ENCODE measurements at places on chromosomes 5 and 9.

DNA sequence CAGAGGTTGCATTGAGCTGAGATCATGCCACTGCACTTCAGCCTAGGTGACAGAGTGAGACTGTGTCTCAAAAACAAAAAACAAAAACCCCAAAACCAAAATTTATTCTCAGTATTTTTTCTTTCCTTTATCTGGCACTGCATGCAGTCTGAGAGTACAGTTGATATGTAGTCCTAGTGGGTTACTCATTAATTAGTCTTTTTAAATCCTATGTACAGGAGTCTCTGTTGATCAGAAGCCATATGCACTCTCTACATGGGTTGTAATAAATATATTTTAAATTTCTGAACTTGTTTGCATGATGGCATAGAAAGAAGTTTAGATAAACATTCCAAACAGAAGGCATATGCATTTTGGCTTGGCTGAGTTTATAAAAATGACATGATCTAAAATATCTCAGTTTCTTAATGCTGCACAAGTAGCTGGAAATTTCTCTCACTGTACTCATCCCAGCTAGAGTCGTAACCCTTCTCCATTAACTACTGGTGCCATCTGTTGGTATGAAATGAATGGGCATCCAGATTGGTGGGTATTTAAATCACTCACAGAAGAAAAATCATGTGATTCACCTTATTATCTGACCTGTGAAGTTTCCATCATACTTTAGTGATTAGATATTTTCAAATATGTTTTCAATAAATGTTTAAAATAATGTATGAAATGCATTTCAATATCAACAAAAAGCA is 284.8 kb downstream of the CTNND2 start:
- DNase-seq: no peak

DNA sequence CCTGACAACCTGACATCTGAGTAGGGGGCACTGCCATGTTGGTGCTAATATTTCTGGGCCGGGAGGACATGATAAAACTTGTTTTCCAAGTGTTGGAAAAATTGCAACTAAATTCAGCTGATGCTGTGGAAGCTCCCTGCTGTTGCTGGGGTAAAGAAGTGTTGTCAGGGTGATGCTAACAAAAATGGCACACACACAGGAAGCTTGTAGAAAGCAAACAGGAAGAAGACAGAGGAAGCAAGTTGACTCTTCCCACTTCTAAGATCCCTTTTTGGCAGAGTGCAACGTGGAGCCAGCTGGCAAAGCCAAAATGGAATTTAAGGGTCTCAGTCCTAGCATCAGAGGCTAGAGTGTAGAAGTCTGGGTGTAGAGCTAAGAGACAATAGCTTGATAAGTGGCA is 11.3 kb upstream of the RIOK2 start:
- no peak for DNase-seq

DNA sequence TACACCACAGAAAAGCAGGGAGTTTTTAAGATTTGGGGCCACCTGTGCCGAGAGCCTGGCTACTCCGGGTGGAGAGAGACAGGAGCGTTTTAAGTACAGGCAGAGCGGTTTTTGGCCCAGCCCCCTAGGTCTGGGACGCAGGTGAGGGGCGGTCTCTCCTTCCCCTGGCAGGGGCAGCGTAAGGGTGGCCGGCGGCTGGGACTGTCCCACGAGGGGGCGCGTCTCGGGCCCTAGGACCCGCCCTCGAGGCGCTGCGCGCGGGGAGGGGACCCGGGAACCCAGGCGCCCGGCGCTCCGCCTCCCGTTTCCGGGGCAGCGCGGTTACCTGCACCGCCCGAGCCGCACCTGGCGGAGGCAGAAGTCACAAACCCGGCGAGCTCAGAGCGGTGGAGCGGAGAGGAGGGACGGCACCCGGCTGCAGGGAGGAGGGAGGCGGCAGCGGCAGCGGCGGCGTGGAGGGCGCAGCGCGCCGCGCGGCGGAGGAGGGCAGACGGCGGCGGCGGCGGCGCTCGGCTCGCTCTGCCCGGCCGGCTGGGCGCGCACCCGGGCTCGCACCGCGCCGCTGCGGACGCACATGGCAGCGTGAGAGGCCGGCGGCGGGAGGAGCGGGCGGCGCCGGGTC is at the start of gene WWC1:
Gene WWC1 (plus strand): TSS at position 304 of the 622 bp plus-strand sequence. CDS start 508 bp downstream, outside the sequence.
- DNase-seq: peak; percentile 52

GRCh38 chr9:77981332-77981731 is 50.3 kb downstream of the GNAQ start:
- no peak for DNase-seq

Measured in DMS 273 treated with DMSO at 0.1 percent for 48 hours (cell line).